ENCODE measurements at places on chromosomes 12 and 14.

DNA sequence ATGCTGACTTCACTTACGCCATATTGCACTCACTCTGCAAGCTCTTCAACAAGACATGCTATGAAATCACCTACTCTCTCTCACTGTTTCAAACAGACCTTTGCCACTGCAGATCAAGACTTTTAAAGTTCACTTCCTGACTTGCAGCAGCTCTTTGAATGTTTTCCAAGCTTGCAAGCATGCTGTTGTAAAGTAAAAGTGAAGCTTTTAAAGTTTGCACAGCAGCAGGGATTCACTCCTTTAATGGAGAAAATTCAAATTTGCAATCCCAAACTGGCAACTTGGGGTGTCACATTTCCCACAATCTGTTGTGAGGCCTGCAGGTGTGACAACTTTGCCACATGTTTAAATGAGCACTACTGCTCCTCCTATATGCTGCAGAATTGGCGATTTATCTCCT lies 270.9 kb downstream of the ALX1 start:
- DNase-seq, result no peak

GRCh38 chr12:662566-663292 lies 516 bp downstream of the NINJ2 start:
- no peak for DNase-seq

DNA sequence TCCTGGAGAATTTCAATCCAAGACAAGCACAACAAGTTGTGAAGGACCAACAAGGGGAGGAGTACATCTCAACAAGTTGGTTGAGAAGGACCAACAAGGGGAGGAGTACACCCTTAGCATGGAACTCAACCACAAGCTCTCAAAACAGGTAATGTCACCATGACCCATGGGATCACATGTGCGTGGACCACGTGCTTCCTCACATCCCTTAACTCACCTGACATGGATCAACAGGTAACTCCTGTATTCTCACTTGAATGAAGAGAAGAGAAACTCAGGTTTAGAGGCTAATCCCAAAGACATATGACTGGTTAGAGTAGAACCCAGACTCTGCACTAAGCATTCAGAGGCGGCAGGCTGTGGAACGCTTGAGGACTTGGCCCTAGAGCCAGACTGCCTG lies 6.2 kb downstream of the CRACR2A start:
- no peak for DNase-seq

DNA sequence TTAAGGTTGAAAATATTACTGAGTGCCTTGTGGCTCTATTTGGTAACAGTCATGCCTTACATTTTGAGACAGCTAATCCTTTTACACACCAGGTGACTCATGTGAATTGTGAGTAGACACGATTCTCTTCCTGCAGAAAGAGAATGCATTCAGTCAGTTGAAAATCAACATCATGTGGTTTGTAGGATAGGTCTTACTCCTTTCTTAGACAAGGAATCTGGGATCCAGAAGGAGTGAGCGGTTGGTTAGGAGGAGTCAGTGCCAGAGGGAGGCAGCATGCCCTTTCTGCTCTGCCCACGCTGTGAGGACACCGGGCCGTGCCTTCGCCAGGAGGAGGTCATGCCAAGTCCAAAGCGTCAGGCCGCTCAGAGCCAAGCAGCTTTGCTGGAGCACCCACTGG lies 47.6 kb downstream of the TRAF3 start:
- DNase-seq, result peak; percentile 66

GRCh38 chr12:7857971-7858370 lies 14.7 kb downstream of the SLC2A14 start:
- DNase-seq, result no peak

GRCh38 chr12:103673487-103673886 lies 86.4 kb downstream of the STAB2 start:
- DNase-seq, result no peak

GRCh38 chr12:96077081-96077480 lies 41.7 kb upstream of the LTA4H start:
- no peak for DNase-seq

- no peak for DNase-seq
Measured at GRCh38 chr14:21037156-21037555, 2.5 kb upstream of the RNASE13 start.

GRCh38 chr14:54918427-54918826 lies 15.8 kb upstream of the GCH1 start:
- no peak for DNase-seq

- DNase-seq, result peak; percentile 64
Measured at GRCh38 chr14:100989924-100990323, 86.4 kb upstream of the RTL1 start.

DNA sequence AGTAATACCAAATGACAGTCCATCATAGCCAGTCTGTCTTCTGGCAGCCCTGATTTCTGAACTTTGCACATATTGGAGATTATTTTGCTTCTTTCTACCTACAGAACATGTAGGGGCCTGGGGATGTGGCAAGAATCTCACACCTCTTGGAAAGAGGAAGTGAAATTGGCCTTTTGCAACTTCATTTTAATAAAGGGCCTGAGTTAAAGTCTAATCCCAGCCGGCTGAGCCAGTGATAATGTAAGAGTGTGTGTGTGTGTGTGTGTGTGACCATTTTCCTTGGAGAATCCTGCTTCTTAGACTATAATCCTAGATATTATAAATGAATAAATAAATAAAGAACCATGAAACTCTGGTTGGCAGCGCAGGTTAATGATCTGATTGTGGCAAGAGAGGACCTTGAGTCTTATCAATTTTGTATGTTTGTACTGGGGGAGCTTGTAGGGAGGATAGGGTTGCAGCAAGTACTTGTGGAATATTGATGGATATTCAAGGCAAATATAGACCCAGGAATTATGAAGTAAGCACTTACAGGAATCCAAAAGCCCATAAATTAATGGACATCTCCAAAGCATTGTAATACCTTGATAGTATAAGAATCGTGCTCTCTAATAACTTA lies 233.2 kb upstream of the AMIGO2 start:
- no peak for DNase-seq

DNA sequence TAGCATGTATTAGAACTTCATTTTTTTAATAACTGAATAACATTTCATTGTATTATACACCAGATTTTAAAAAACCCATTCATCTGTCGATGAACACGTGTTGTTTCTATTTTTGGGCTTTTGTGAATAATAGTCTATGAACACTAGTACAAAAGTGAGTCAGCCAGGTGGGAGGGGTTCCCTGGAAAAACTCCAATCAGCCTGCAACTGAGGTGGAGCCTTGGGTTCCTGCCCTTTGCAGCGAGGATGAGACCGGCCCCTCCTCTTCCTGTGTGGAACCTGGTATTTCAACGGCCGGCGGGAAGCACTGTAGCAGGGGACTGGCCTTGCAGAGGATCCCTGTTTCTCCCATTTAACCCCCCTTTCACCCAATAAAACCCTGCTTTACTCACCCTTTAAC lies 56.1 kb downstream of the LMNTD1 start:
- DNase-seq, result peak; percentile 21

DNA sequence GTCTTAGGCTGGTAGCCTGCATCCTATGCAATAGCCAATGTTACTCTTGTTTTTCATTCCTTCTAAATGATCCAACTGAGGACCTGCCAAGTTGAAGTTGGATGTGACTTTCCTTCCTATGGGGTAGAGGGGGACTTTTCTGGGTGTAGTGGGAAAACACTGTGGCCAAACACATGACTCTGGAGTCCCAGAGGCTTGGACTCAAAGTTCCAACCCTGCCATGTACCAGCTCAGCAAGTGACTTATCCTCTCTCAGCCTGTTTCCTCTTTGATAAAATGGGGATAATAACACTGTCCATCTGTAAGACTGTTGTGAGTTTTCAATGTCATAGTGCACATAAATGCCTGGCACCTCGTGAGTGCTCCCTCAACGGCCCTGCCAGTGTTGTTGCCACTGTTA lies 97.0 kb downstream of the ZFP36L1 start:
- no peak for DNase-seq

- DNase-seq, result no peak
Measured at GRCh38 chr14:44291366-44291915, 215.6 kb downstream of the FSCB start.

DNA sequence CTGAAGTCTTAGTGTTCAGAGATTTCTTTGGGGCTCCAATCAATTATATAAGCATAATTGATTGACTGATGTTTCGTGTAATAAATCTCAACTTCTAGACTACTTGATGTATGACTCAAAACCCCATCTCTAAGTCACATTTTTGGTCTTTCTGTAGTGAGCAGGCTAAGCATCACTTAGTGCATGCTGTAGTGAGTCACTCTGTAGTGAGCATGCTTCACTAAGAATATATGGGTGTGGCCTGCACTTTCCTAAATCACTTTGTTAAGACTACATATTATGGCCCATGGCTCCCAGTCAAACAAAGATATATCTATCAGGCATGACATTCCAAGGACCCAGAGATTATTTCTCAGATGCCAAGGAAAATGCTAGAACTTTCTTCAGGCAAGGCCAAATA lies 909.4 kb upstream of the LRFN5 start:
- peak; percentile 80 for DNase-seq

DNA sequence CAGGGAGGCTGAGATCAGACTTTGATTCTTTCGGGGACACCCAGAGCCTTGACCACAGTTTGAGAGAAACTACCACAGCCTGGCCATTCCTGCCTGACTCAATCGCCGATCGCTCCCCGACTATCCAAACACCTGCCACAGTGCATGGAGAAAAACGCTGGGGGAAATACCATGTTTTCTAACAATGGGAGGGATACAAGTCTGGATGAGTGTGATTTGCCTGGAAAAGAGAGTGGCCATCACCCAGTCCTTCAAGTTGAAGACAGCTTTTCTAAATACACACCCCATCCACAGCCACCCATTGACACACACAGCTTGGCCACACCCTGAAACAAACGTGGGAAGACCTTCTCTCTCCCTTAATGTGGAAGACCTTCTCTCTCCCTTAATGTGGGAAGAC lies 6.7 kb upstream of the VASH1 start:
- no peak for DNase-seq

DNA sequence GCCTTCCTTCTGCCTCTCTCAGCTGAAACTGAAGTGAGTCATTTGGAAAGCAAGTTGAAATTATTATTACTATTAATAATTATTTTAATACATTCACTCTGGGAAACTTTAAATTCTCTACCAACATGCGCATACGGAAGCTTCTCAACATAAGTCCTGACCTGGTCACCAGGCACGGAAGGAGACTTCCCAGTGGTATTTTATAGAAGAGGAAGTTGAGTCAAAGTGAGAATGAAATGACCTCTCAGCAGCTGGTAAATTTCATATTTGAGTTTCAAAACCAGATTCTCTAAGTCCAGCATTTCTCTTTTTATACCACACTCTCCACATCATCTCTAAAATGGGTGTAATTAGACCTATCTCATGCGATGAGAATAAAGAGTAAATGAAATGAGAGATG lies 747.4 kb downstream of the VRK1 start:
- DNase-seq, result no peak

DNA sequence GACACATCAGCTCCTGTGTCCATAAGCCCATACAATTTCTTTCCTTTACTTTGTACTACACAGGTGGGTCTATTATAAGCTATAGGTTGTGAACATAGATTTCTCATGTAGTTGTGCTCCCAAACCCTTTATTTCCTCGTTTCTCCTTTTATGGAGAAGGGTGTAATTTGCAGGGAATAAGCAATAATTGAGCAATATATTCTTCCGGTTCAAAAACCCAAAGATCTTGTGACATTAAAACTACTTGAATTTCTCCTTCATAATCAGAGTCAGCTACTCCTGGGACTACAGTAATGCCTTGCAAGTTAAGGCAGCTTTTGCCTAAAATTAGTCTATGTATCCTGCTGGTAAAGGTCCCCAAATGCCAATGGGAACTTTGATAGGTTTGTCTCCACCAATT lies 19.1 kb upstream of the MAPKAPK5 start:
- DNase-seq, result no peak

- DNase-seq, result no peak
Measured at GRCh38 chr12:29831173-29831572, 47.4 kb upstream of the TMTC1 start.

DNA sequence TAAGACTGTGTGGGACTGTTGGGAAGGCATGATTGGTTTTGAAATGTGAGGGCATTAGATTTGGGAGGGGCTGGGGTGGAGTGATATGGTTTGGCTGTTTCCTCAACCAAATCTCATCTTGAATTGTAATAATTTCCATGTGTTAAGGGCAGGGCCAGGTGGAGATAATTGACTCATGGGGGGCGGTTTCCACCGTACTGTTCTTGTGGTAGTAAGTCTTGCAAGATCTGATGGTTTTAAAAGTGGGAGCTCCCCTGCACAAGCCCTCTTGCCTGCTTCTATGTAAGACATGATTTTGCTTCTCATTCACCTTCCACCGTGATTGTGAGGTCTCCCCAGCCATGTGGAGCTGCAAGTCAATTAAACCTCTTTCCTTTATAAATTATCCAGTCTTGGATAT lies 76.6 kb upstream of the PPFIA2 start:
- no peak for DNase-seq
